Activated CD8-positive, alpha-beta memory T cell treated with anti-CD3 and anti-CD28 coated beads, Interleukin-2, amount 10 ng/mL, durations not matched to agents 7 days and 5 days (primary cell): ENCODE measurements at places on chromosomes 5 and 9. TPM values are rescaled to one million over a fixed set of nuclear protein-coding genes. Genes with fewer than 3 reads are reported as not detected.

DNA sequence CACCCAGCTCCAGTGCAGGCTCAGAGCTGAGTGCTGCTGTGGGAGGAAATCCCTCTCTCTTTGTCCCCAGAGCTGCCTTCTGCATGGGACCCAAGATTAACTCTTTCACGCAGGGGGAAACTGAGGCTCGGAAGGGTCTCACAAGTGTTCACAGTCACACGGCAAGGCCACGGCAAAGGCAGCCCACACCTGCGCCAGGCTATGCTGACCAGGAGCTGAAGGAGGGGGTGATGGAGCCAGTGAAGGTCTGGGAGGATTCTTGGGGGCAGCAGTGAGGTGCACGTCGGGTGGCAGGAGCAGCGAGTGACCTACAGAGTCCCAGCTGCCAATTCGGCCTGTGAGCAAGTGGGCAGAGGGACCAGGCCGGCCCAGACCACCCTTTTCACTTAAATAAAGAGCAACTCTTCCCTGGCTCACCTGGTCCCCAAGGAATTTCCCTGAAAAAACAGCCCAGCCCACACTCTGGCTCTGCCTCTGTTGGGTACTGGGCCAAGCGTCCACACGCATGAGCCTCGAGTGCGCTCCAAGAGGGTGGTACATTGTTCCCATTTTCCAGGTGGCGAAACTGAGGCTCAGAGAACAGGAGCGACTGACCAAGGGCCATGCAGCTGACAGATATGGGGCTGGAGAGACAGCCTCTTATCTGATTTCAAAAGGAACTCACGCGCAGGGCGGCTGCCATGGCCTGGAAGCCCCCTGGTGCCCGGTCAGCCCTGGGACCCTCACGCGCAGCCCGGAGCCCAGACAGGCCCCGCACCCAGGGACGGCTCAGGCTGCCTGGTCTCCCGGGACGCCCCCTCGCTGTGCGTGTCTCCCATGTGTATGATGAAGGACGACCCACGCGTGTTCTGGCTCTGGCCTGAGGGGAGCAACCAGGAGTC lies 28.2 kb downstream of the SARDH start:
- no peak overlapping the region for H3K27ac ChIP-seq
- H3K4me1 ChIP-seq: no peaks in the 10 kb centered on the region
- H3K36me3 ChIP-seq: no peaks in the 10 kb centered on the region
- H3K4me3 ChIP-seq: no peak overlapping the region
- DNase-seq: no peak
- H3K27me3 ChIP-seq: no peaks in the 10 kb centered on the region

GRCh38 chr5:149401051-149401450 lies 22.0 kb upstream of the IL17B start:
- H3K27me3 ChIP-seq: peaks cover 5% of the 10 kb centered on the region
- no peak for DNase-seq
- no peaks in the 10 kb centered on the region for H3K4me1 ChIP-seq
- no peaks in the 10 kb centered on the region for H3K36me3 ChIP-seq
- H3K27ac ChIP-seq: no peak overlapping the region
- H3K4me3 ChIP-seq: no peak overlapping the region

DNA sequence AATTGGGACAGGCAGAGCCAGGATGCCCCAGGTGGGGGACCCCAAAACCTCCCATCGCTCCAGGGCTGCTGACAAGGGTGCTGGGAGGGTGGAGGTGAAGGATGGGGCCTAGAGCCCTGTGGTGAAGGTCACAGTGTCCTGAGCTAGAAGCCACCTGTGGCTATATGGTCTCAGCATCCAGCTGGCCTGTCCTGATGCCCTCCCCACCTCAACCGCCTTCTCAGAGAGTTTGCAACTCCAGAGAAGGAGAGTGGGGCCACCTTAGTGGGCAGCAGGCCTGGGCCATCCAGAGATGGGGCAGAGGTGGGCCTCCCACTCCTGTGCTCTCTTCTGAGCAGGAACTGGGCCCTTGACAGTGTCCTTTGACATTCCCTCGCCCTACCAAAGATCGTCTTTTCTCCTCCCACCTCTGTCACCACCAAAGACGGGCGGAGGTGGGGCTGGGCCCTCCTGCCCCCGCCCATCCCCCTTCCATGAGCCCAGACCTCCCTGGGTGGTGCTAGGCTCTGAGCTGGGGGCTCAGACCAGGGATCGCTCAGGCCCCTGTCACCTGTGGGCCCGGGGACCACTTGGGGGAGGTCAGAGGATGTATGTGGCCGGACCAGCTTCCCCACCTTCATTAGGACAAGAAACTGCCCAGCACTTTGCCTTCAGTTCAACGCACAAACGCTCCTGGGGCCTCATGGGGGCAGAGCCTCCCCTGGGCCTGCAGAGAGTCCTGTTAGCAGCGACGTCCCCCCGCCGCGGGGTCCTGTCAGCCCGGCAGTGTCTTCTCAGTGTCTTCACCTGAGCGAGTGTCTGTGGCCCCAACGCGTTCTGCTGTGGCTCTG lies 10.0 kb upstream of the DOLPP1 start:
- peaks cover 52% of the 10 kb centered on the region for H3K4me1 ChIP-seq
- peaks cover under 1% of the 10 kb centered on the region for H3K36me3 ChIP-seq
- no peaks in the 10 kb centered on the region for H3K27me3 ChIP-seq
- H3K27ac ChIP-seq: peak overlapping the region; percentile 40
- no peak for DNase-seq

Gene NUP155
- total RNA-seq: 56.6 TPM

- H3K4me1 ChIP-seq: no peaks in the 10 kb centered on the region
- no peak overlapping the region for H3K4me3 ChIP-seq
- no peaks in the 10 kb centered on the region for H3K36me3 ChIP-seq
- no peak overlapping the region for H3K27ac ChIP-seq
- DNase-seq: no peak
These were observed 78.3 kb downstream of the MAMDC2 start for GRCh38 chr9:70121818-70122436.

DNA sequence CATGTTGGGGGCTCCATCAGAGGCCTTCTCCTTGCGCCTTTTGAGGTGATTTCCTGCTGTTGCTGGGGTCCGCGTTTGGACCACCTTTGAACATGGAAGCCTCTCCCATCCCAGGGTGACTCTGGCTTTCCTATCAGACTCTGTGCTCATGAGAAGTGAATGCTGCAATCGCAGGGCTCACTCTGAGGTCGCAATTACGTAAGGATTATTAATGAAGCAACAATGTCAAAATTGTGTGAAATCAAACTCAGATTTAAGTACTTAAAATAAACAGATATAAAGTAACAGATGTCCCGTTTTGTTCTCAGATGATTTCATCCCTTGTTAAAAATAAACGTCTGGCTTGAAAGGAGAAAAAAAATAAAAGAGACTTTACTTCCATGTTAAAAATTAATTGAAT lies 634.2 kb downstream of the BNC2 start:
- no peak for DNase-seq
- H3K4me3 ChIP-seq: no peak overlapping the region
- no peaks in the 10 kb centered on the region for H3K4me1 ChIP-seq

Gene SH3TC2
- total RNA-seq: not detected

Gene TGFBR1
- 72.5 TPM for total RNA-seq

Gene SLC6A18
- total RNA-seq: not detected

- no peaks in the 10 kb centered on the region for H3K36me3 ChIP-seq
- DNase-seq: no peak
- H3K4me1 ChIP-seq: no peaks in the 10 kb centered on the region
- no peaks in the 10 kb centered on the region for H3K27me3 ChIP-seq
- H3K27ac ChIP-seq: no peak overlapping the region
These were observed 103.4 kb downstream of the DAB2IP start for GRCh38 chr9:121754655-121755436.

Gene GPR150
- 0.58 TPM for total RNA-seq

DNA sequence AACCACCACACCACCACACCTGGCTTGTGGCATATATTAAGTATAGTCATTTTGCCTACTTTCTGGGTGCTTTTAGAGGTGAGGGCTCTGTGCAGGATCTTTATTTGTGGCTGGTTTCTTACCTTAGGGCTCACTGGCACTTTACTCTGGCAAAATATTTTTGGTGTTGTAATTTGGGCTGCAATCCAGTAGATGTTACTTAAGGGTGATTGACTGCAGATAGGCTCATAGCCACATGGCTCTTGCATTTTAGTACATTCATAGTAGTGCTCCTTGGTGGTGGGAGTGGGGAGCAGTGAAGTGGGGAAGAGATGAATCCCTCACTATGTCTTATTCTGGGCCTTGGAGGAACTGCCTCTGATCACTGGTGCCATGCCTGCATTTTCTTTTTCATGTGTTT lies 376.1 kb upstream of the GRIN3A start:
- no peaks in the 10 kb centered on the region for H3K27me3 ChIP-seq
- H3K27ac ChIP-seq: no peak overlapping the region
- no peak for DNase-seq
- no peak overlapping the region for H3K4me3 ChIP-seq
- H3K36me3 ChIP-seq: no peaks in the 10 kb centered on the region
- no peaks in the 10 kb centered on the region for H3K4me1 ChIP-seq

DNA sequence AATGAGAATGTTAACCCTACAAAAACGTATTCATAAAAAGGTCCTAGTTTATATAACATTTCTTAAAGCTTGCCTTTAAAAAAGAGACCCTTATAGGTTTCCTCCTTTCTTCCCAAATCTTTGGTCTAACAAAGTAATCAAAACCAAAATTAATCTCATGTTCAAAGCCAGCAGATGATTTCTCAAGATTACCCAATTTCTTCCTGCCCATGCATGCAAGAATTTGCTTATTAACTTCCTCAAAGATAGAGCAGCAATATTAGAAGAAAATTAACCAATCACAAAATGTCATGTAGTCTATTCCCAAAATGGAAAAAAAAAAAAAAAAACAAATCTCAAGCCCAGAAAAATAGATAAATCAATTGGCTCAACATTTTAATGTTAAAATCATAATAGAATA lies 114.9 kb downstream of the MLLT3 start:
- DNase-seq: no peak
- peaks cover 62% of the 10 kb centered on the region for H3K4me1 ChIP-seq
- no peaks in the 10 kb centered on the region for H3K27me3 ChIP-seq
- peaks cover 24% of the 10 kb centered on the region for H3K36me3 ChIP-seq
- no peak overlapping the region for H3K4me3 ChIP-seq
- H3K27ac ChIP-seq: no peak overlapping the region

Gene MYMK
- total RNA-seq: not detected

Gene DAPK1
- 6.8 TPM for total RNA-seq

GRCh38 chr9:133607976-133608375 lies 1.2 kb downstream of the FAM163B start:
- H3K36me3 ChIP-seq: no peaks in the 10 kb centered on the region
- no peak for DNase-seq
- H3K4me3 ChIP-seq: no peak overlapping the region

GRCh38 chr5:175811589-175811988 lies 59.8 kb upstream of the CPLX2 start:
- no peaks in the 10 kb centered on the region for H3K36me3 ChIP-seq
- no peak for DNase-seq
- H3K4me3 ChIP-seq: no peak overlapping the region
- no peaks in the 10 kb centered on the region for H3K4me1 ChIP-seq

GRCh38 chr5:102271759-102272158 lies 24.3 kb downstream of the SLCO4C1 start:
- H3K4me3 ChIP-seq: no peak overlapping the region
- H3K36me3 ChIP-seq: no peaks in the 10 kb centered on the region
- no peak for DNase-seq
- H3K27ac ChIP-seq: no peak overlapping the region
- no peaks in the 10 kb centered on the region for H3K27me3 ChIP-seq

- no peak overlapping the region for H3K27ac ChIP-seq
- no peaks in the 10 kb centered on the region for H3K36me3 ChIP-seq
- no peaks in the 10 kb centered on the region for H3K27me3 ChIP-seq
- H3K4me3 ChIP-seq: no peak overlapping the region
- no peak for DNase-seq
- no peaks in the 10 kb centered on the region for H3K4me1 ChIP-seq
These were observed 95.4 kb upstream of the PRDM9 start for GRCh38 chr5:23411994-23412393.

GRCh38 chr9:136140046-136140445 lies 21.4 kb upstream of the TMEM250 start:
- H3K27me3 ChIP-seq: peaks cover 2% of the 10 kb centered on the region
- H3K36me3 ChIP-seq: no peaks in the 10 kb centered on the region
- H3K4me3 ChIP-seq: no peak overlapping the region
- no peaks in the 10 kb centered on the region for H3K4me1 ChIP-seq
- no peak overlapping the region for H3K27ac ChIP-seq
- no peak for DNase-seq

Gene CARD9
- total RNA-seq: 3.1 TPM

- H3K27me3 ChIP-seq: no peaks in the 10 kb centered on the region
- peaks cover 3% of the 10 kb centered on the region for H3K4me1 ChIP-seq
- no peaks in the 10 kb centered on the region for H3K36me3 ChIP-seq
These were observed 40.6 kb upstream of the ZNG1F start for GRCh38 chr9:41229408-41230401.

GRCh38 chr5:52708463-52708862 lies 79.3 kb upstream of the ITGA1 start:
- H3K4me3 ChIP-seq: no peak overlapping the region
- H3K36me3 ChIP-seq: peaks cover 22% of the 10 kb centered on the region
- no peak for DNase-seq
- peak overlapping the region; percentile 2 for H3K27ac ChIP-seq
- H3K27me3 ChIP-seq: no peaks in the 10 kb centered on the region
- H3K4me1 ChIP-seq: peaks cover 79% of the 10 kb centered on the region

DNA sequence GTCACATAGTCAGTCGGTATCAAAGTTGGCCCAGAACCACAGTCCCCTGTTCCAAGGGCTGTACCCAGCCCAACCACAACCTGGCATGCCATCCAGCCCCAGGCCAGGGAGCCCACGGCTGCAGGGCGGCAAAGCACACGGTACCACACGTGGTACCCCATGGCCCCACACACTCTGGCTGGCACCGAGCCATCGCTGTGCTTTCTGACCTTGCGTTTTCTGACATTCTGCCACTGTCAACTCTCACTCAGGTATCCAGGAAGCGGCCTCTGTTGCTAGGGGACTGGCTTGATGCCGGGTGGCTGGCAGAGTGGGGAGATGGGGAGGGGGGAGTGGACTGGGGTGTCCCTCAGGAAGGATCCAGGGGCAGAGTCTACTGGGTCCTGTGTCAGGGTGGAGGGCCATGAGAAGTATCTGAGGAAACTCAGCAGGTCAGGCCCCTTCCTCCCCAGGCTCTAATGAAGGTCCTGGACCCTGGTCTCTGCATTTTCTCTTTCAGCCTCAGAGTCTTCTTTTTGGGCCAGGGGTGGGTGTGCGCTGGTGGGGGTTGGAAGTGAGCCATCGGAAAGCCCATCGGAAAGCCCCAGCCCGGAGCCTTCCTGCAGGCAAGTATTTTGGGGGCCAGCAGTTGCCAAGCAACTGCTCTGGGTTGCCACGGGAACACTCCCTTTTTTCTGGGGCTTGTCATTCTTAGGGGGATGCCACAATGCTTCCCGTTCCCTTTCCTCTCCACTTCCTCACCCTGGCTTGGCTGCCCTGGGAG lies 21.0 kb upstream of the RALGDS start:
- peaks cover 84% of the 10 kb centered on the region for H3K4me1 ChIP-seq
- H3K27ac ChIP-seq: peak overlapping the region; percentile 89
- peak overlapping the region; percentile 39 for H3K4me3 ChIP-seq
- peaks cover 4% of the 10 kb centered on the region for H3K36me3 ChIP-seq
- H3K27me3 ChIP-seq: no peaks in the 10 kb centered on the region

Gene FGD3
- total RNA-seq: 72.1 TPM

DNA sequence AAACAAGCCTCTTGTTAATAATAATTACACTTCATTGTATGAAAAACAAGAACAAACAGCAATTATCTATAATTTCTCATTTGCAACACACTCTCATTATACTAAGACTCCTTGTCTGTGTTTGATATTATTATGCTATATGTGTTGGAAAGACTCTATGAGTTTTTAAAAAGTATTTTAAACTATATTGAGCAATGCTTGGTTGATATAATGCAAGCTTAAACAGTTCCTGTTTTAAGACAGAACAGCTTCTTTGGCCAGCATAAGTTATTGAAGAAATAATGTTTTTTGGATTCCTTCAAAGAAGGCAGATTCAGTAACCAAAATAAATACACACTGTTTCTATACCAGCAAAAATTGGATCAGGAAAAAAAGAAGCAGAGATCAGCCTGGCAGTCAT lies 871.4 kb downstream of the MAT2B start:
- H3K27me3 ChIP-seq: no peaks in the 10 kb centered on the region
- H3K36me3 ChIP-seq: no peaks in the 10 kb centered on the region
